ENCODE measurements at places on chromosomes 12 and 14. TPM values are rescaled to one million over a fixed set of nuclear protein-coding genes. Genes with fewer than 3 reads are reported as not detected.

CRACR2A gene
- total RNA-seq = 15.9 TPM

TTC9 gene
- not detected for total RNA-seq

GALC gene
- total RNA-seq = 14.2 TPM

GLS2 gene
- total RNA-seq = not detected

TDRD9 gene
- 0.83 TPM for total RNA-seq

LIN52 gene
- total RNA-seq = 10.5 TPM

AKAP5 gene
- total RNA-seq = 0.75 TPM

SRRM4 gene
- total RNA-seq = not detected

GLIPR1 gene
- 98.8 TPM for total RNA-seq

CELA1 gene
- total RNA-seq = not detected

SERPINA10 gene
- not detected for total RNA-seq

PLCZ1 gene
- total RNA-seq = not detected

KLRC1 gene
- not detected for total RNA-seq

ACOT6 gene
- total RNA-seq = not detected

SLC25A21 gene
- total RNA-seq = 0.92 TPM

SENP1 gene
- total RNA-seq = 21.3 TPM

CMTM5 gene
- not detected for total RNA-seq

TMPRSS12 gene
- total RNA-seq = not detected

POTEG gene
- total RNA-seq = not detected

C12orf50 gene
- 0.30 TPM for total RNA-seq

RNASE2 gene
- not detected for total RNA-seq

CCDC177 gene
- not detected for total RNA-seq

BTG1 gene
- total RNA-seq = 89.5 TPM

AJUBA gene
- total RNA-seq = 61.7 TPM

JPH4 gene
- not detected for total RNA-seq

WIF1 gene
- not detected for total RNA-seq

PPP2R5C gene
- total RNA-seq = 83.6 TPM

BRI3BP gene
- total RNA-seq = 8.2 TPM

MAP1LC3B2 gene
- not detected for total RNA-seq

CLEC6A gene
- not detected for total RNA-seq

IL22 gene
- not detected for total RNA-seq

SEL1L gene
- total RNA-seq = 94.5 TPM

TMEM30B gene
- 0.35 TPM for total RNA-seq

RDH16 gene
- total RNA-seq = 0.09 TPM

CLEC14A gene
- 414 TPM for total RNA-seq
